ENCODE measurements at places on chromosomes 7 and 10.

- DNase-seq: no peak
Measured at GRCh38 chr7:32258265-32258664, 188.1 kb upstream of the PDE1C start.

DNA sequence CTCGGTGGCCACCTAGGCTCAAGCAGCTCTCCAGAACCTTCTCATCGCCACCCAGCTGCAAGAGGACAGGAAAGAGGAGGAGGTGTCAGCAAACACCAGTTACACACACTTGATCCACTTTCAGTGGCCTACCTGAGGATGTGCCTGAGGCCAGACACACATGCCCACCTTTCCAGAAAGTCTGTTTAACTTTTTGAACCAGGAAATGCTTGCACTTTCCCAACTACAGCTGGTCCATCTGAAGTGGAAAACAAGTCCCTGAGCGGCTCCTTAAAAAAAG is 15.7 kb upstream of the CYREN start:
- no peak for DNase-seq

DNA sequence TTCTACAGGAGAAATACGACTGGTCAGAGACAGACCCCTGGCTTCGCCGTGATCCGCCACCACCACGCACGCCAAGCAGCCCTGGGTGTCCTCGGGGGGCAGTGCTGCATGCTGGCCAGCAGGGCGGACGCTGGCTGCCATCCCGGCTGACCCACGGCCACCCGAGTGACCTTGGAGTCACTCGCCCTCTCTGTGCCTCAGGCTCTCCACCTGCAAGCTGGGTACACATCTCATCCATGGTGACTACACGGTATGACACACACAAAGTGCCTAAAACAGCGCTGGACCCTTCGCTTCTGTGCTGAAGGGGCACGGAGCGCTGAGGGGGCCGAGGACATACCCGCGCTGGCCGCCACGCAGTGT is 62.0 kb upstream of the RNF32 start:
- DNase-seq: no peak

- no peak for DNase-seq
Measured at GRCh38 chr7:52340067-52340466, 695.4 kb upstream of the POM121L12 start.

DNA sequence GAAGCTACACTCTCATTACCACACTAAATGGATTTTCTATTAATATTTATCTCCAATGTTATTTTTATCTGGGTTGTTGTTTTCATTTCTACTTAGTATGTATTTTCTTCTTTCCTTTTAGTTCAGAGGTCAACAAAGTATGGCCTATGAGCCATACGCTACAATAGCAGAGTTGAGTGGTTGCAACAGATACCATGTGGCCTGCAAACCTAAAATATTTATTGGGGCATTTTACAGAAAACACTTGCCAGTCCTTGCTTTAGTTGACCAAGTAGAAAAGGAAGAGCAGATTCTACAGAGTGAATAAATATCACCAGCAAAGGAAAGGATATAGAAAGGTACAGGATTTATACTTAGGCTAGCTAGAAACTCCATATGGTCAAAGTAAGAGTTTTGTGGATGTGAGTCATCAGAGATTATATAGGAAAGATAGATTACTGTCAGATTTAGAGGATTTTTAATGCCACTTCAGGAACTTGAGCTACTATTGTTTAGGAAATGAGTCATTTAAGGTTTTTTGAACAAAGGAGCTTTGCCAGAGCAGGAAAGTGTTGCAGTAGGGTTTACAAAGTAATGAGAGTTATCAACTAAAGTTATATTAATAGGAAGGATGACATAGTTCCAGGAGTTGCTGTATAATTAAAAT is 323.3 kb upstream of the KAT6B start:
- no peak for DNase-seq

DNA sequence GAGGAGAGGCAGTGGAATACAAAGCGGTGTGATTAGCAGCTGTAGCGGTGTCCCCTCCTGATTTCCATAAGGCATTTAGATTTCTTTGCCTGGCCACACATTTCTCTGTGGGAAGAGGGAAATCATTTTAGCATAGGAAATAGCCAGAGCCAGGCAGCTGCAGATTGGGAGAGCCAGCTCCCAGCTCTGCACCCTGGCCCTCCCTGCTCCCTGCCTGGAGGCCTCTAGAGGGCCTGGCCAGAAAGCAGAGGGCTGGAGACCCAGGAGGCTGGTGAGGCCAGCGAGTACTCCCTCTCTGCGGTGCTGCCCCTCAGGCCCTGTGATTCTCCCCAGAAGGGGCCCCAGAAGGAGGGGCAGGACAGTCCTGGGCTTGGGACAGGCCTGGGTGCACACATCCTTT is 85.7 kb downstream of the C10orf105 start:
- DNase-seq: no peak

GRCh38 chr10:117597216-117597615 is 54.7 kb downstream of the EMX2 start:
- no peak for DNase-seq

DNA sequence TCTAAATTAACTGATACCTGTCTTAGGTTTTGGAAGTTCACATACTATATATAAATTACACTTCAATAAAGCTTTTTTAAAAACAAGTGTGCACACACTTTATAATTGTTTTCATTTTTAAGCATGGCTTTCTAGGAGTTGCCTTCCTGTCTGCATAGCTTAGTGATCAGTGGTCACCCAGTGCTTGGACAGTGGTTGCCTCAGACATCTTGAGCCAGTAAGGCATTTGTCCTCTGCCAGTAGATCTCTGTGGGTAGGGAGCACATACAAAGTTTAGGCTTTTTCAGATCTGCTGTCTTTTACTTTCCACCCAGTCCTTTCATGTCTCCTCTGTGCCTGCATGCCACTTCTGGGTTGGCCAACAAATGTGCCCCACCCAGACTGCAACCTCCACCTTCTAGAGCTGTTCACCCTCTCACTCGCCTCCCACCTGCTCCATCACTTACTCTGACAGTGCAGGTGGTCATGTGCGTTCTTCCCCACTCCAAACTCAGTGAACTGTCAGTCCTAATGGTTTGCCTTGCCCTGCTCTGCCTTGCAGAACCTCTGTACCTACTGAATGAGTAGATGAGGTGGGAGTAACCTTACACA is 31.7 kb downstream of the TPST1 start:
- no peak for DNase-seq

GRCh38 chr7:94649450-94649849 is 6.5 kb downstream of the SGCE start:
- no peak for DNase-seq

GRCh38 chr10:17512341-17513001 is 58.1 kb upstream of the ST8SIA6 start:
- no peak for DNase-seq

- no peak for DNase-seq
Measured at GRCh38 chr7:36726806-36727503, 2.7 kb upstream of the AOAH start.

- no peak for DNase-seq
Measured at GRCh38 chr7:128827971-128828711, 2.1 kb upstream of the FLNC start.

DNA sequence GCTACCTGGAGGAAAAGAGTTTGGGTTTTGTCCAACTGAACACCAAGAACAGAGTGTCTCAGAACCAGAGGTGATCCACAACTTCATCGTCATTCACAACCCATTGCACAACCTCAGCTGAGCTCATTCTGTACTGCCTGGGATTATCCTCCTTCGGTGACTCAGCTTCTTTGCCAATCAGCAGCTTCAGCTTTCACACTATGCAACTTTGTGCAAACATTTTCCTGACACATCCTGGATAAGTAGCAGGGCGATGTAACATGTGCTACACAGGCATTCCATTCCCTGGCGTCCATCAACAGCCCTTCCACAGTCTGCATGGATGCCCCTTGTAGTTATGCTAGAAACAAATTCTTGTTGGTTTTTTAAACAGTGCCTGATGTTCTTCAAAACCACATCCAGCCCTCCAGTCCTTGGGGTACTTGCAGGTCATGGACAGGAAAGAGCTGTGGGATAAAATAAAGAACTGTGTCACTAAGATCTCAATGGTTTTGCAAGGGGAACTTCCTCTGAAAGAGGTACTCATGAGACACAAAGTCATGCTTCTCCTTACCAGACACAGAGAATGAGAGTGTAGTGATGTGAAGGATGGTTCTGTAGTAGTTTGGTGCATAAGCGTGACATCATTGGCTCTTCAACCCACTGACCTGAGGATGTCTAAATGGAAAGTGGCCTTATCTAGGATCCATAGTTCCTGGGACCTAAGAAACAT is 478.5 kb downstream of the KIF20B start:
- no peak for DNase-seq

- no peak for DNase-seq
Measured at GRCh38 chr7:92925876-92926696, 89.7 kb upstream of the CDK6 start.

DNA sequence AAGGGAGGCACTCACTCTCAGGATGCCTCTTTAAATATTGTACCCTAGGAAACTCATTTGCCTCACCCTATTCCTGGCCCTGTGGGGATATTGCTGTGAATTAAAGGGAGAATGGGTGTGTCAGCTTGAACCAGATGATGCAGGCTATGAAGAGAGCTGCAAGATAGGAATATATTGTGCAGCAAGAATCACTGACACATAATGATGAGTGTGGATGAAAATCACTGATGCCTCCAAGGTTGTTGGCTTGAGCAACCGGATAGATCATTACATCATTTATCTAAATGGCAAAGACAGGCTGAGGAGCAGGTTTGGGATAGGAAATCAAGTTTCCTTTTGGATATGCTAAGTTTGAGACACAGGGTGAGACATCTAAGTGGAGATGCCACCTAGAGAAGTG is 6.2 kb downstream of the SLC26A4 start:
- no peak for DNase-seq

GRCh38 chr10:131162866-131163843 is 148.4 kb downstream of the TCERG1L start:
- DNase-seq: peak; percentile 27

DNA sequence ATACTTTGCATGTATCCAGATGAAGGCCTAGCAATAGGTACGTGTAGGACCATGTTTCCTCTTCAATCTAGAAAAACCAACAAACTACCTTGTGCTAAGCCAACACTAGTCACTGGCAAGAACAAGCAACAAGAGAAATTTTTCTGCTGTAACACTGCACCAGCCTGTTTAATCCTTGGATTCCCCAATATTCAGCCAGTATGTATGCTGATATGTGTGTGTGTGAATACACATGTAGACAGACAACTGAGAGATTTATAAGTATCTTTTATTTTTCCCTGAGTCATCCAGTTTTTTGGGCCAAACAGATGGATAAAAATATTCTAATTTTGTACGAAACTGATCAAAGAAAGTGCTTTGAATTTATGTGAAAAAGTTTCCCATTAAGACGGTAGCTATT is 26.2 kb downstream of the GLI3 start:
- DNase-seq: no peak

GRCh38 chr7:83476511-83477050 is 172.4 kb downstream of the SEMA3E start:
- DNase-seq: no peak

- DNase-seq: no peak
Measured at GRCh38 chr10:6840766-6841165, 260.7 kb upstream of the PRKCQ start.

DNA sequence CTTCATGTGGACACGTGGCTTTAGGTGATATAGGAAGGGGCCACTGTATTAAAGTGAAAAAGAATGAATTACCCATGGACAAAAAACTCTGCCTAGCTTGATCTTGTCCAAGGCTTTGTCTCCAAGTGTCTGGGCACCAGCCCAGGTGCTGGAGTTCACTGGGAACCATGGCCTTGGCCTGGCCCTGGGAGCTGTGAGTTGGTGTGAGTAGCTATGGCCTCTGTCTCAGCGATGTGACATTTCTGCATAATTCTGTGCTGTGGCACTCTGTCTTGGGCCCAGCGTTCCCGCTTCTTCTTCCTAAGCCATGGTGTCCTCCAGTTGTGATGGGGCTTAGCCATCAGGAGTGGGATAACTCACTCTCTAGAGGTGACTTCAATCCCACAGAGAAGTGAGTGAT is 119.0 kb upstream of the PPP2R2D start:
- DNase-seq: no peak

DNA sequence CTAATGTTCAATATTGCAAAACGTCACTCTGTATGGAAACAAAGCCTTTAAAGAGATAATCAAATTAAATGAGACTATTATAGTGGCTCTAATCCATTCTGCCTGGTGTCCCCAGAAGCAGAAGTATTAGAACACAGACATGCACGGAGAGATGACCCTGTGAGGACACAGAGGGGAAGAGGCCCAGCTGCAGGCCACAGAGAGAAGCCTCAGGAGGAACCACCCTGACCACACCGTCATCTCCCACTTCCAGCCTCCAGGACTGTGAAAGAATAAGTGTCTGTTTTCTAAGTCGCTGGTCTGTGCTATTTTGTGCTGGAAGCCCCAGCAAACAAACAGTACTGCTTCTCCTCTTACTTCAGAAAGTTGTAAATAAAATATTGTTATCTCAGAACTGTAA is 283.5 kb upstream of the ADARB2 start:
- DNase-seq: no peak

- no peak for DNase-seq
Measured at GRCh38 chr10:58578366-58578765, 65.7 kb downstream of the BICC1 start.

DNA sequence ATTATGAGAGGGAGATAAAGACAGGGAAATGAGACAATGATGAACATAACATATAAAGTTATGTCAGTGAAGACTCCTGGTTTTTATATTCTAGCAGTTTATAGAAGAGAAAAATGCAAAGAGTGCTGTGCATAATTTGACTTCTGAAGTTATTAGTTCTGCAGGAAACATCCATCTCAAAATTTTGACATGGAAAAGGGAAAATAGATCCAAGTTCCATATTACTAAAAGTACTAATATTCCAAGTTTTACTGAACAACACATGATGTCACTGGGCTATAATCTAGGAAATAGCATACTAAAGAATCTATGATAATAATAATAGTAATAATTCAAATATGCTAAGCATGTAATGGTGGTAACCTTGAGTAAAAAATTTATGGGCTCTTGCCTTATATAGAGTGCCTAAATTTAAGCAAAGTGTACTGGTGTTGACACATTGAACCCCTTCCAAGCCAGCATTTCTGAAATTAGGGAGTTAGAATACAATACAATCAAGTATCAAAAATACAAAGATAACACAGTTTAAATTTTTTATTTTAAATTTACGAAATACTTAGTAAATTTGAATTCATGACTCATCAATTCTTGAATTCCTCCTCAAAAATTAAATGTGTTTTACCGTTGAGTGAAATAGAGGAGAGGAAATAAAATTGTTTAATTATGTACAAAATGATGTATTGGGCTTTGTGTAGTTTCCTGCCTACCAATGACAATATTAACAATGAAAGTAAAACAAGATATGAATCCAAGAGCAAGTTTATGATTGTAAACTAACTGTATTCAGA is 102.8 kb upstream of the KCND2 start:
- no peak for DNase-seq

All from stimulated activated naive CD4-positive, alpha-beta T cell (primary cell).